ENCODE measurements at places on chromosomes 5 and 9. TPM values are rescaled to one million over a fixed set of nuclear protein-coding genes. Genes with fewer than 3 reads are reported as not detected.

DNA sequence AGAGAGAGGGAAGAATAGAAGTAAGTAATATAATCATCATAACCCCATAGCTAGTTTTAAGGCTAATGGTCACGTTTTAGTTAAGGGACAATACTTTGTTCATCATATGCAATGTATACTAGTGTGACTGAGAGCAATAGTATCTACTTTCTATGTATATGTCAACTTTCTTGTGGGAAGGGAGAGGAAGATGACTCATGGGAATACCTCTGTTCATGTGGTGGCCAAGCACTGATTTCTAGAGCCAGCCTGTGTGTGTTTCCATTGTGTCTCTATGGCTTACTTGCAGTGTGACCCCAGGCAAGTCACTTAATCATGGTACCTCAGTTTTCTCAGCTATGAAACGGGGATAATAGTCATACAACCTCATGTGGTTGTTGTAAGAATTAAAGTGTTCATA is 639.6 kb downstream of the CETN3 start:
- peak; percentile 58 for DNase-seq

Gene HMGCR
- total RNA-seq = 105 TPM

Gene IFNA8
- total RNA-seq = not detected

- no peak for DNase-seq
Observed at GRCh38 chr5:132472431-132472830, 18.1 kb downstream of the IRF1 start.

- DNase-seq = no peak
Observed at GRCh38 chr5:136810261-136810801, 445.0 kb upstream of the TRPC7 start.

Gene LECT2
- total RNA-seq = not detected

Gene C5orf34
- 14.4 TPM for total RNA-seq

GRCh38 chr9:136399176-136400037 is 563 bp downstream of the SNAPC4 start:
- DNase-seq = no peak

DNA sequence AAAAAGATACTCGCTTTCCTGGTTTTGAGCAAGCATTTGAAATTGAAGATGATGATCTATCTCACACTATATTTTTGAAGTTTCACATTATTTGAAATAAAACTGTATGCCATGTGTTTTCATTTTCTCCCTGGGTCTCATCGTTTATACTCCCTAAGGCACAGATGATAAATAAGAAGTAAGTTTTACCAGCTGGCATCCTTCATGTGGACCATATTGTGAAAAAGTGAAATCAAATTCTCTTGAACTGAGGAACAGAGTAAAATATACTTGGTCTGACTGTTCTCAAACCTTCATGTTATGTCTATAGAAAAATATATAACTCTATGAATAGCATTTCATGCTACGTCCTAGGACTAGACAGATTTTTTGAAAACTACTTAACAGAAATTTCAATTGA is 1600.9 kb upstream of the C9orf72 start:
- DNase-seq = no peak

Gene OTP
- not detected for total RNA-seq

DNA sequence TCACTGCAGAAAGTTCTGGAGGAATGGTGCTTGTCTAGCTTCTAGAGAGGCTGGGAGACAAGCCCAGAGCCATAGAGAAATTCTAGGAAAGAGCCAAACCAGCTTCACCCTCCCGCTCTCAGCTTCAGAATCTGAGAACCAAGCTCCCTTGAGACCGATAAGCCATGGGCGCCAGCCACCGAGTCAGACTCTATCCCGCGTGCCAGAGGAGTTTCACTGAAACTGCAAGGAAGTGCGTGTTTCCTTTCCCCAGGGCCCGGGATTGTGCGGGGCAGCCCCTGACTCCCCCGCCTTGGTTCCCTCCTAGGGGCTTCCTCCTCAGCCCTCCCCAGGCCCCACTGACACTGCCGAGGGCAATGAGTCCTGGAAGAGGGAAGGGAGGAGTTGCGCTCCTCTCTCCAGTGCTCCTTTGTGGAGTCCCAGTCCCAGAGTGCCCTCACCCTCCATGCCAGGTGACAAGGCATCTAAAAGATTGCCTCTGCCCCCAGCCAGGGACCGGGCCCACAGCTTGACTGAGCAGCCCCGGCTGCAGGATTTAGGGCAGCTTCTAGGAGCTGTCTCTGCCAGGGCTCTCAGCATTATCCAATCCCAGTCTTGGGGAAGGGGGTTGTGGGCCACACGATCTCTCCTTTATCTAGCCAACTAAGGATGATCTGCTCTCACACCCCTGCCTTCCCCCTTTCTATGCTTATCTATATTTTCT is 18.4 kb upstream of the TCF7 start:
- no peak for DNase-seq

- DNase-seq = no peak
Observed at GRCh38 chr5:14510156-14510734, 71.3 kb upstream of the OTULINL start.

GRCh38 chr9:16964228-16964627 is 93.8 kb upstream of the BNC2 start:
- peak; percentile 78 for DNase-seq

DNA sequence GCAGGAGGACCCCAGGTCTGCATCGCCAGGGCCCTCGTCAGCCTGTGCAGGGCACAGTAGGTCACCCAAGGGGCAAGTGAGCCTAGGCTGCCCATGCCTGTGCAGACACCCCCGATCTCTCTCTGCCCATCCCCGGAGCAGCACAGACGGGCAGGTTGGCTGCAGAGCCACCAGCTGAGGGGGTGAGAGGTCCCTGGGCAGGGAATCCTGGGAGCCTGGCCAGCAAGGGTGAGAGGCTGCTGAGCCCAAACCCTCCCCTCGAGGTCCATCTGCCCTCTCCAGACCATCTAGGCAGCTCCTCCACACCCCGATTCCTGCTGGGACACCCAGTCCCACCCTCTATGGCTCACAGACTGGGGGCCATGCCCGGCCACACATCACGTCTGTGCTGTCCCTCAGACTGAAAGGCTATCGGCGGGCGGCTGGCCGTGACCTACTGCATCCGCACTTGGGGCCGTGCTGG is 2.8 kb upstream of the DPP7 start:
- no peak for DNase-seq

- no peak for DNase-seq
Observed at GRCh38 chr5:123359454-123360200, 63.6 kb downstream of the CEP120 start.

GRCh38 chr5:96321345-96321744 is 111.7 kb downstream of the PCSK1 start:
- DNase-seq = no peak

All from H4 (cell line).